ENCODE measurements at places on chromosomes 7 and 10. TPM values are rescaled to one million over a fixed set of nuclear protein-coding genes. Genes with fewer than 3 reads are reported as not detected.
A peak's percentile ranks its signal among the peaks of the same experiment; 100 is the strongest.

THSD7A gene
- not detected for total RNA-seq

PIP gene
- total RNA-seq, result not detected

JCAD gene
- total RNA-seq, result 0.08 TPM

COBL gene
- total RNA-seq, result not detected

ADAM22 gene
- 3.1 TPM for total RNA-seq

MKI67 gene
- 368 TPM for total RNA-seq

MYH16 gene
- total RNA-seq, result not detected

DNAJC12 gene
- 3.0 TPM for total RNA-seq

DOCK4 gene
- 0.18 TPM for total RNA-seq

C10orf67 gene
- not detected for total RNA-seq

IRF5 gene
- total RNA-seq, result 7.4 TPM

DNA sequence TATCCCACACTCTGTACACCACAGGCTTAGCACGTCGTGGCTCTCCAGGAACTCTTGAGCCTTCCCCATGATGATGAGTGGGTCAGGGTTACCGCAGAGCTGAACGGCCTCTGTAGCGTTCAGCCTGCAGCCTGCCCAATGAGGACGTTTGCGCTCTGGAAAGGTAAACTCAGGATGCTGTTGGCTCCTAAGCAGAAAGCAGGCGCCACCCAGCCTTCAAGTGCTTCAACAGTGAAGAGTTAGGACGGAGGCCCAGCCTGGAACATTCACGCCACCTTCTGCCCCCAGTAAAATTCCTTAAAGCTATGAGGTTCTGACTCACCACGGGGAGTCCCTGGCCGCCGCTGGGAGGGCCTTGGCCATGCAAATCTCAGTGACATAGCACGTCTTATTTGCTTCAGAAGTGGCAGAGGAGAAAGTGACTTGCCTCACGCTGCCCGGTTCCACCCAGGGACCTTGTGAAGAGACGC lies 161.5 kb upstream of the SH2B2 start:
- H3K36me3 ChIP-seq, result no peaks in the 10 kb centered on the region
- H3K27ac ChIP-seq, result no peak overlapping the region
- DNase-seq, result no peak
- no peak overlapping the region for H3K4me3 ChIP-seq

DNA sequence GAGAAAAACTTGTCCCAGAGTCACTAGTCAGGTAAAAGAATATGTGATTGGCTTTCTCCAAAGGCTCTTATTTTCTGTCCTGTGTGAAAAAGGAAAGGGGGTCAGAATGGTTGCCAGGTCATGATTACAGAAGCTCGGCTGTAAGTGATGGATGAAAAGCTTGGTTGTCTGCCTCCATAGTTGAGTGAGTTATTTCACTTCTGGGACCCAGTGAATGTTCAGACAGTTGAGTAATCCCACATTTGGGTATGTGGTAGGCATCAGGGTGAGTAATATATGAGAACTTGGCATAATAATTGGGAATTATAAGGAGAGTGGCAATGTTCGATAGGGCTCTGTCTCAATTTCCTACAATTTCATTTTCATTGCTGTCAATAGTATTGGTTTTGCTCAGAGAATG lies 72.5 kb downstream of the BBS9 start:
- H3K36me3 ChIP-seq, result no peaks in the 10 kb centered on the region
- H3K4me3 ChIP-seq, result no peak overlapping the region
- no peak for DNase-seq
- H3K27me3 ChIP-seq, result no peaks in the 10 kb centered on the region
- H3K4me1 ChIP-seq, result peaks cover 3% of the 10 kb centered on the region
- H3K27ac ChIP-seq, result no peak overlapping the region

- no peak overlapping the region for H3K27ac ChIP-seq
- H3K4me3 ChIP-seq, result no peak overlapping the region
- H3K4me1 ChIP-seq, result peaks cover 9% of the 10 kb centered on the region
- no peak for DNase-seq
These were observed 17.1 kb downstream of the CNNM1 start for GRCh38 chr10:99346247-99346646.

DNA sequence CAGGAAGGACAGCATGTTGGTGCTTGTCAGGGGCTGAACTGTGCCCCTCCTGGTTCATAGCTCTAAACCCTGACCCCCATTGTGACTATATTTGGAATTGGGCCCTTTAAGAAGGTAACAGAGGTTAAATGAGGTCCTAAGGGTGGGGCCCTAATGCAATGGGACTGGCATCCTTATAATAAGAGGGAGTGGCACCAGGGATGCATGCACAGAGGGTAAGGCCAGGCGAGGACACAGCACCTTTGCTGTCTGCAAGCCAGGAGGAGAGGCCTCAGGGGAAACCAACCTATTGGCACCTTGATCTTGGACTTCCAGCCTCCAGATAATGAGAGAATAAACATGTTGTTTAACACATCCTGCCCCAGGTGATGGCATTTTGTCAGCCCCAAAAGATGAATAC lies 61.3 kb upstream of the EBF3 start:
- no peak overlapping the region for H3K4me3 ChIP-seq
- H3K4me1 ChIP-seq, result no peaks in the 10 kb centered on the region
- no peak overlapping the region for H3K27ac ChIP-seq
- H3K36me3 ChIP-seq, result no peaks in the 10 kb centered on the region
- no peak for DNase-seq
- no peaks in the 10 kb centered on the region for H3K27me3 ChIP-seq

GRCh38 chr7:140674899-140675701 lies 2.4 kb downstream of the ADCK2 start:
- no peak for DNase-seq
- H3K4me3 ChIP-seq, result peak overlapping the region; percentile 23
- H3K27me3 ChIP-seq, result no peaks in the 10 kb centered on the region
- H3K4me1 ChIP-seq, result peaks cover 42% of the 10 kb centered on the region

DNA sequence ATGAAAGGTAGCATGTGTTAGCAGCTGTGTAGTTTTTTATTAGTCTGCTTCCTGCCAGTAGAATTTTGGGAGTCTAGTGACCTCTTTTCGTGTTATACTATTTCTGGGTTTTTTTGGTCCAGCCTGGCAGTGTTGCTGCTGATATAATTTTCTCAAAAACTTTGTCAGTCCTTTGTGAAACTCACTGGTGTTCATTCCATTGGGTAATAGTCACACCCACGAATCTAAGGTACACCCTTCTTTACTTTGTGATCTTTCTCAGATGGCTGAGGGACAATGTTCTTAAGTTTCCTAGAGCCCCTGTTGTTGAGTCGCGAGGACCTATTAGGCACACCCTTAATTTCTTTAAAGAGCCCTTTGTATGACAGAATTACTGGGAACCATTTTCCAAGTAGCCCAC lies 52.3 kb downstream of the TPST1 start:
- no peak overlapping the region for H3K4me3 ChIP-seq
- H3K4me1 ChIP-seq, result no peaks in the 10 kb centered on the region
- no peaks in the 10 kb centered on the region for H3K36me3 ChIP-seq
- no peak for DNase-seq
- no peaks in the 10 kb centered on the region for H3K27me3 ChIP-seq

GRCh38 chr7:41445946-41446345 lies 256.9 kb downstream of the INHBA start:
- H3K4me3 ChIP-seq, result no peak overlapping the region
- H3K27me3 ChIP-seq, result no peaks in the 10 kb centered on the region
- no peak overlapping the region for H3K27ac ChIP-seq

GRCh38 chr10:75509706-75510105 lies 78.3 kb downstream of the LRMDA start:
- DNase-seq, result no peak
- H3K36me3 ChIP-seq, result no peaks in the 10 kb centered on the region
- no peak overlapping the region for H3K27ac ChIP-seq
- H3K4me3 ChIP-seq, result no peak overlapping the region
- H3K27me3 ChIP-seq, result peaks cover 4% of the 10 kb centered on the region

GRCh38 chr10:73003822-73004221 lies 49.2 kb upstream of the PLA2G12B start:
- H3K4me3 ChIP-seq, result no peak overlapping the region
- no peak overlapping the region for H3K27ac ChIP-seq
- no peaks in the 10 kb centered on the region for H3K27me3 ChIP-seq
- DNase-seq, result no peak
- H3K4me1 ChIP-seq, result no peaks in the 10 kb centered on the region

DNA sequence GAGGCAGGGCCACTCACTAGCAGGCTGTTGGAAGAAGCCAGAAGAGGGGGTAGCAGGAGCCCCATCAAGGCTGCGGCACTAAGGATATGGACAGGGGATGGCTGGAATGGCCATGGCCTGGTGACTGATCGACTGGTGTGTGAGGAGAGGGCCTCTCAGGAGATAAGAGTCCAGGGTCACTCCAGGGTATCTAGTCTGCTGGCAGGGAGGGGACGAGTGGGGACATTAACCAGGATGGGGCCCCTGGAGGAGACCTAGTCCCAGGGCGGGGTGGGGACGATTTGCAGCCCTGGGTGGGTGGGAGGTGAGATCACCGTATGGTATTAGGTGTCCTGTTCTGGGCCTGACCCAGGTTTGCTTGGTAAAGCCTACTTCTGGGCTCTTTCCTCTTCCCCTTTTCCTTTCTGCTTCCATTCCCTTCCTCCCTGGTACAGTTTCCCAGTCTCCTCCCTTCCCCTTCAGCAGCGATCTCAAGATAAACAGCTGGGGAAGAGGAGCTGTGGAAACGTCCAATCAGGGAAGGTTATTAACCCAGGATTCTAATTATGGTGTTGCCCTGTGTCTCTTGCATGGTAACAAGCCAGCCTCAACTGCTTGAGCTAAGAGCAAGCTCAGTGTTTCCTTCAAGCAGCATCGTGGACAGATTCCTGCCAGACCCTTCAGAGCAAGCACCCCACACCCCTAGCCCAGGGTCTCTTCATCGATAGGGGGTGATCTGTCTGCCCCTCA lies 233.2 kb downstream of the RPS24 start:
- H3K36me3 ChIP-seq, result no peaks in the 10 kb centered on the region
- H3K27me3 ChIP-seq, result no peaks in the 10 kb centered on the region
- no peak overlapping the region for H3K4me3 ChIP-seq
- H3K4me1 ChIP-seq, result no peaks in the 10 kb centered on the region
- no peak overlapping the region for H3K27ac ChIP-seq

- peaks cover 47% of the 10 kb centered on the region for H3K4me1 ChIP-seq
- no peak for DNase-seq
- H3K36me3 ChIP-seq, result no peaks in the 10 kb centered on the region
- H3K4me3 ChIP-seq, result no peak overlapping the region
- no peaks in the 10 kb centered on the region for H3K27me3 ChIP-seq
These were observed 182.5 kb upstream of the PRSS58 start for GRCh38 chr7:142440219-142440905.

- H3K4me1 ChIP-seq, result no peaks in the 10 kb centered on the region
- no peak overlapping the region for H3K4me3 ChIP-seq
- no peaks in the 10 kb centered on the region for H3K27me3 ChIP-seq
- H3K36me3 ChIP-seq, result no peaks in the 10 kb centered on the region
- DNase-seq, result no peak
These were observed 1021.9 kb upstream of the AUTS2 start for GRCh38 chr7:68576366-68576765.

- H3K4me3 ChIP-seq, result no peak overlapping the region
- H3K27me3 ChIP-seq, result peaks cover 4% of the 10 kb centered on the region
- DNase-seq, result no peak
- H3K4me1 ChIP-seq, result peaks cover 7% of the 10 kb centered on the region
These were observed 12.9 kb downstream of the MMRN2 start for GRCh38 chr10:86944471-86944870.

- H3K27me3 ChIP-seq, result no peaks in the 10 kb centered on the region
- no peaks in the 10 kb centered on the region for H3K4me1 ChIP-seq
These were observed 412.4 kb upstream of the NRP1 start for GRCh38 chr10:33746836-33747268.

GRCh38 chr10:499991-500390 lies 189.5 kb downstream of the DIP2C start:
- no peaks in the 10 kb centered on the region for H3K36me3 ChIP-seq
- no peak overlapping the region for H3K4me3 ChIP-seq
- DNase-seq, result no peak
- no peak overlapping the region for H3K27ac ChIP-seq

DNA sequence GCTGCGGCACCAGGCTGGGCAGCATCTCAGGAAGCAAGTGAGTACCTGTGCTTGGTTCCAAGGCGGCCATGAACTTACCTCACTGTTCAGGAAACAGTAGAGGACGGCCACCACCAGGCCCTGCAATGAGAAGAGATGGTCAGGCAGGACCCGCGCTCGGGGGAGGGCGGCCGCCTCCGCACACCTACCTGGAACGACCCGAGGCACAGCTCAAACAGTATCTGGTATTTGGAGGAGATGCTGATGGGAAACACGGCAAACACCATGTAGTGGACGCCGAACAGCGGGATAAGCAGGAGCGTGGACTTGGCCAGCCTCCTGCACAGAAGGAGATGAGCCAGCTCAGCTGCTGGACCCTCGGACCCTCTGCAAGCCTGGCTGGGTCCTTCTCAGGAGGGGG lies 112.9 kb downstream of the VIPR2 start:
- no peak for DNase-seq
- no peaks in the 10 kb centered on the region for H3K36me3 ChIP-seq
- no peak overlapping the region for H3K4me3 ChIP-seq

DNA sequence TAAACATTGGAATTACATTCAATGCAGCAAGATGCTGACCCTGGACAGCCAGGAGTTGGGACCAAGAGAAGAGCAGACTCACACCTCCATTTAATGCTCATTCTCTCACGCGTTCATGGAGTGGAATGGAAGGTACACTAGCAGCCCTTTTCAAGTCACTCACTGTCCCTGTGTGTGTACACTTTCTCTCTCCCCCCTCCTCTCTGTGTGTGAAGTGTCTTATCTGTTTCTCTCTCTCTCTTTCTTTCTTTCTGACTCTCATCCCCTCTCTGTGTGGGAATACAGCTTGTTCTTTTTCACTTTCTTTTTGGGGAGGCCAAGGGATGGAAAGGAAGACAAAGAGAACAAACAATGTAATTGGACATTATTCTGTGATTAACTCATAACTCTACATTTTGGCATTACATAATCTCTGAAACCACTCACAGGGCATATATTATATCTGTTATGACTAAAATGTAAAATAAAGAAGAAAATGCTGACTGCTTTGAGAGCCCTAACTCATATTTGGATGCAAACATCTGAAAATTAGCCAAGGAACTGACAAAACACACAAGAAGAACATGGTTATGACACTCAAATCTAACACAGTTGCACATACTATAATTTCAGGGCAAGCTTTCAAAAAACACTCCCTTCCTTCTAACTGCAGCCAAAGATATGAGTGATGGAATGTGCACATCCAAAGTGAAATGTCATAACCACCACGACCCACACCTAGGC lies 188.8 kb downstream of the PARD3 start:
- H3K27ac ChIP-seq, result no peak overlapping the region
- no peak for DNase-seq
- no peaks in the 10 kb centered on the region for H3K36me3 ChIP-seq
- H3K27me3 ChIP-seq, result no peaks in the 10 kb centered on the region

DNA sequence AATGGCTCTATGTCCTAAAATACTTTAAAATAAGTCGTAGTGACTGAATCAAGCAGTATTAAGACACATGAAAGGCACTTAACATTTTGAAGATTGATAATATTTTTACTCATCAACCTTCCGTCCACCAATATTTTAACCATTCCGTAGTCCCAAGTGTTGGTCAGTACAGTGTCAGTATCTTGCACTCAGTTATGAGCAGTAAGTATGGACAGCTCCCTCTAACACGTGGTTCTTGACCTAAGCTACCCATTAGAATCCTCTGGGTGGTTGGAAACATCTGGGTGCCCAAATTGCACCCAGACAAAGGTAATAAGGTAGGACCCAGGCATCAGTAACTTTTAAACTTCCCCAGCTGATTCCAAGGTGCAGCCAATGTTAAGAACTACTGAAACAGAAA lies 260.2 kb downstream of the HDAC9 start:
- H3K27me3 ChIP-seq, result no peaks in the 10 kb centered on the region
- no peak overlapping the region for H3K27ac ChIP-seq
- DNase-seq, result no peak
